ENCODE measurements at places on chromosomes 1 and 21. TPM values are rescaled to one million over a fixed set of nuclear protein-coding genes. Genes with fewer than 3 reads are reported as not detected.

The ERG gene
- not detected for polyA plus RNA-seq

The KCNK2 gene
- not detected for polyA plus RNA-seq

The PRR9 gene
- not detected for polyA plus RNA-seq

The LMX1A gene
- not detected for polyA plus RNA-seq

The NLRP3 gene
- 1.4 TPM for polyA plus RNA-seq

The CR1L gene
- polyA plus RNA-seq: not detected

The CCDC30 gene
- polyA plus RNA-seq: 1.8 TPM

The ZNF669 gene
- 22.6 TPM for polyA plus RNA-seq

The WNT9A gene
- not detected for polyA plus RNA-seq

The PLPPR4 gene
- polyA plus RNA-seq: not detected

The ACTL8 gene
- polyA plus RNA-seq: not detected

The A3GALT2 gene
- polyA plus RNA-seq: not detected

The FLG2 gene
- polyA plus RNA-seq: not detected

The SORT1 gene
- not detected for polyA plus RNA-seq

The TNFAIP8L2 gene
- polyA plus RNA-seq: 17.1 TPM

The S100A2 gene
- not detected for polyA plus RNA-seq

The PROK1 gene
- not detected for polyA plus RNA-seq

The FMO2 gene
- polyA plus RNA-seq: not detected

The KCNA2 gene
- polyA plus RNA-seq: not detected

The CHI3L2 gene
- 136 TPM for polyA plus RNA-seq

The SMCP gene
- polyA plus RNA-seq: not detected

The EPHX1 gene
- polyA plus RNA-seq: 0.83 TPM

The PDC gene
- polyA plus RNA-seq: not detected

The SYPL2 gene
- polyA plus RNA-seq: not detected

The TDRD10 gene
- not detected for polyA plus RNA-seq

The FCAMR gene
- polyA plus RNA-seq: not detected

The AADACL4 gene
- not detected for polyA plus RNA-seq

The DAB1 gene
- polyA plus RNA-seq: not detected

The ITGB3BP gene
- polyA plus RNA-seq: 24.6 TPM

The MPL gene
- polyA plus RNA-seq: not detected

The TAF13 gene
- 0.77 TPM for polyA plus RNA-seq

The KRTAP6-1 gene
- not detected for polyA plus RNA-seq

The FCER1A gene
- not detected for polyA plus RNA-seq

The WNT3A gene
- not detected for polyA plus RNA-seq

The ERICH3 gene
- not detected for polyA plus RNA-seq

The CA14 gene
- polyA plus RNA-seq: 1.7 TPM

The CLDN8 gene
- polyA plus RNA-seq: not detected

The CFAP141 gene
- polyA plus RNA-seq: not detected

The NRAS gene
- 15.7 TPM for polyA plus RNA-seq

Measured in naive thymus-derived CD4-positive, alpha-beta T cell (primary cell).